NCI-H2081 treated with DMSO at 0.1 percent for 48 hours (cell line): ENCODE measurements at places on chromosomes 16 and 17.

DNA sequence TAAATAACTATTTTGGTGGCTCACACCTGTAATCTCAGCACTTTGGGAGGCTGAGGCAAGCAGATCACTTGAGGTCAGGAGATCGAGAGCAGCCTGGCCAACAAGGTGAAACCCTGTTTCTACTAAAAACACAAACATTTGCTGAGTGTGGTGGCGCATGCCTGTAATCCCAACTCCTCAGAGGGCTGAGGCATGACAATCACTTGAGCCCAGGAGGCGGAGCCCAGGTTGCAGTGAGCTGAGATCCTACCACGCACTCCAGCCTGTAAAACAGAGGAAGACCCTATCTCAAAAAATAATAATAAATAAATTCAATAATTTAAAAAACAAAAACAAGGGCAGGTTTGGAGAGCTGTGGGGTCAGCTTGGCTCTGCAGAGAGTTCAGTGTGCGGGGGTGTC is 5.7 kb upstream of the SLC4A1 start:
- no peak for DNase-seq

- DNase-seq, result no peak
Measured at GRCh38 chr16:78175287-78175686, 75.8 kb downstream of the WWOX start.

DNA sequence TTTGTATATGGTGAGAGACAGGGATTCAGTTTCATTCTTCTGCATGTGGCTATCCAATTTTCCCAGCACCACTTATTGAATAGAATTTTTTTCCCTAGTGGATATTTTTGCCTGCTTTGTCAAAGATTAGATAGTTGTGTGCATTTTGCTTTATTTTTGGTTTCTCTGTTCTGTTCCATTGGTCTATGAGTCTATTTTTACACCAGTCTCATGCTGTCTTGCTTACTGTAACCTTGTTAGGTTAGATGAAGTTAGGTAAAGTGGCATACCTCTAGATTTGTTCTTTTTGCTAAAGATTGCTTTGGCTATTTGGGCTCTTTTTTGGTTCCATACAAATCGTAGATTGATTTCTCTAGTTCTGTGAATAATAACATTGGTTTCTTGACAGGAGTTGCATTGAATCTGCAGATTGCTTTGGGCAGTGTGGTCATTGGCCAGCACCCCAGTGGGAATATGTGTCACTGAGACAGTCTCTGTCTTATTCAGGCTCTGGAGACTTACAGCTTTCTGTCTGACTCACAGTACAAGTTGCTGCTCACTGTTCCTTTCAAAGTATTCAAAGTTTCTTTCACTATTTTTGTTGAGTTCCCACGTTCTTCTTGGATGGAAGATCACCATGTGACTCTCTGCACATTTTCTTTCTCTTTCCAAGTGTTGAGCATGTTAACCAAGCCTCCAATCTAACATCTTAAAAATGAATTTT is 709.1 kb downstream of the CDH11 start:
- no peak for DNase-seq

GRCh38 chr16:56340416-56340815 is 84.9 kb downstream of the AMFR start:
- no peak for DNase-seq

DNA sequence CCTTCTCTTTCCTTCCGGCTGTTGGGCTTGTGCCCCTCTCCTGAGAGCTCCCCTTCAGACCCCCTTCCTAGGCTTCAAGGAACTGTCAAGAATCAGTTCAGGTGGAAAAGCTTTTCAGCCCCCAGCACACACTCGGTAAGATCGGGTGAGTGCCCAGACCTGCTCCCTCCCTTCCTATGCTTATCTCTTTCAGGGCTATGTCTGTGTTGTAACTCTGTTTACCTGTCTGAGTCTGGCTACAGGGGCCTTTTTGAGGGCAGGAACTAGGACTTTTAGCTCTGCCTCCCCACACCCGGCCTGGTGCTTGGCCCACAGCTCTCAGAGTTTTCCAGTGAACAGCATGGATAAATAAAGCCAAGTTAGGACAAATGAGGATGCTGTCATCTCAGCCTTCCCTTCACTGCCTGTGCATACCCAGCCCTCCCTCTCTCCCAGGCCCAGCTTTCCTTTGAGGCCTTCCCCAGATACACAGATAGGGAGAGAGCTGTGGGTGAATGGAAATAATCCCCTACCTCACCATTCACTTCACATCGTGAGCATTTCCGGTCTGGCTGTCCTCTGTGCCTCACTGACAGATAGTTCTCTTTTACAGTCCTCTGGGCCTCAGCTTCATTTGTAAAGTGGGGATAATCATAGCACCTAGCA is 5.7 kb upstream of the MRPS23 start:
- no peak for DNase-seq

GRCh38 chr16:31286421-31287032 is 26.8 kb downstream of the ITGAM start:
- no peak for DNase-seq

GRCh38 chr17:14866266-14866665 is 398.9 kb downstream of the PMP22 start:
- no peak for DNase-seq

- no peak for DNase-seq
Measured at GRCh38 chr17:36752096-36752888, 150.9 kb downstream of the MRM1 start.

DNA sequence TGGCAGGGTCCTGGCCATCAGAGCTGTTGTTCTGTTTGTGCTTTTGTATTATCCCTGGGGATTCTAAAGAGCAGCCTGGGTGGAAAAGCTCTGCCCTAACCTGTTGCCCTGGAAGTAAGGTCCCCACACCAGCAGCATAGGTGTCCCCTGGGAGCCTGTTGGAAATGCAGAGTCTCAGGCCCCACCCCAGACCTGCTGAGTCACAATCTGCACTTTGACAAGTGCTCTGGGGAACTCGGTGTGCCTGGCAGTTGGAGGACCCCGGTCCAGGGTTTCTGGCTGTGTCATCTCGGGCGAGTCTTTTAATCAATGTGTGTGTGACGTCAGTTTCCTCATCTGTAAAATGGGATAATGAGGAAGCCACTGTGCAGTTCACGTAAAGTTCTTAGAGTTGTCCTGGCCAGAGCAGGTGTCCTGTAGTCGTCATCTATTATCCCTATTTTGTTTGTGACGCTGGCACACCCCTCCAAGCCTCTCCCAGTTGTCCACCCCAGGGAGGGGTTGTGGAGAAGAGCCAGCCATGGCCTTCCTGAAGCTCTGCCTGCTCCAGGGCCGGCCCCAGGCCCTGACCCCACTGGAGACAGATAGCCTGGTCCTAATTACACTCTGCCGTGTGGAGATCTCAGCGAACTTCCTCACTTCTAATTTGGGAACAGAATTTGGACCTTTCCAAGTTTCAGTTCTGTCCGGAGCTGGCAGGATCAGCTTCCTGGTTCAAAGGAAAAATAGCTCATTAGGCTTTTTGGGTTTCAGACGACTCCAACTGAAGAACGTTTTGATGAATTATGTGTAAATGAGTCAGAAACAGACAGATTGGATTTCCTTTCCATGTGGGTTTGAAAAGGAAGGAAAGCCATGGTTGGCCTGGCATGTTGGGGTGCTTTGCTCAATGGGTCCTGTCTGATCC is 295.7 kb upstream of the FOXF1 start:
- no peak for DNase-seq
